ENCODE measurements at places on chromosomes 3 and 15.

DNA sequence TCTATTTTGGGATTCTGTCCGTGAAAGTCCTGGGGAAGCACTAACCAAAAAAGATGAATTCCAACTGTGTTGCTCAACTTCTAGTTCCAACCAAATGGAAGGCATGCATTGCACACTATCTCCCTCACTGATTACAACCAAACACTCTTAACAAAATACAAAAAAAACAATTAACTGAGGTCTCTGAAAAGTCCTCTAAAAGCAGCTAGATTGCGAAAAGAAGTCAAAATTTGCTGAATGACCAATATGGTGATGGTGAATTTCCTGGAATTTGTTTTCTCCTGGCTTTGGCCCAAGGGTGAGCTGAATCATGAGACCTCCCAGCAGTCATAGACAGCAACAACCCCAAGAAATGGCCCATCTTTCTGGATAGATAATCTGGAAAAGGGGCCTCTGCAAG is 28.3 kb downstream of the CYP19A1 start:
- no peak for DNase-seq

DNA sequence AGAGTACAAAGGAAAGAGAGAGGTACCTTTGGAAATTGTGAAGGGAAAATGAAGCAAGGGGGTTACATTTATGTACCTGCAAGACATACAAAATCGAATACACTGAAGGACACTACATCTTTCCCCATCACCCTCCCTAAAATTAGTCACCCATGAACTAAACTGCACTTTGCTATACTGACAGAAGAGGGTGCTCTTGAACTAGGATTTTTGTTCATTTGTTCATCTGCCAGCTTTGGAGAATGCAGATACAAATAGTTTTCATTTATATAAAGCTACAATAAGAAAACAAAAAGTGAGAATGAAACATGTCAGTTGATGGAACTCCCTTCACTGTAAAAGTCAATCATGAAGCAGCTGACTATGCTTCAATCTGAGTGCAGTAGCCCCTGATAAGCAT is 55.7 kb downstream of the PCCB start:
- no peak for DNase-seq

DNA sequence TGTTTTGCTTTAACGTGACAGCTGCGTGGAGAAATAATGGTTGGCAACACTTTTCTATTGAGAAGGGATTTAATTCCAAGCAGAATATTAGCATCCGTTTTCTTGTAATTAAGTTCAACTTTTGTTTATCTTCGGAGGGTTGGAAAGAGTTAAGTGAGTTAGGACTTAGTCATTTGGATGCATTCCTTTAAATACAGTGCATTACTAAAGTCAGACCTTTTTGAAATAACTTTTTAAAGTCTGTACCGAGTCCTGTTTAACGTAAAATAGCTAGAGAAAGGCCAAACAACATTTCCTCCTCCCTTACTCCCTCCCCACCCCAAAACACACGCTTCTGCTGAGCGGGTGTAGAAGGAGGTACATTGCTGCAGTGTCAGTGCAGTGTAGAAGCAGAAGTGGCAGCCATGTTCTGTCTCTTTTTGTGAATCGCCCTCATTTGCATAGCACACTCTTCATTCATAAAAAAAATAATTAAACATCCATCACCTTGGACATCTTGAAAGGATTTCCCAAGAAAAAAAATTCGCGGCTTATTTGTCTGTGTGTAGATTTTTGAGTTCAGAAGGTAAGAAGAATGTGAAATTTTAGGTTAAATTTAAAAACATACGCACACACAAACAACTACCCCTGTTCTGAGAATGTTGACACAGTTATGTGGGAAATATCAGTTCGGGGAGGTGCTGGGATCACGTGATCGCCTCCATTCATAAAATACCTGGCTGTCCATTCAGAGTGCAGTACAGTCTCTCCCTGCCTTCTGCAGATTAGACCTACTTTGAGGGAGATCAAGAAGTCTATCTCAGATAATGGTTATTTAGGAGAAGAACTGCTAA is 1.6 kb downstream of the SPRED1 start:
- DNase-seq = no peak

DNA sequence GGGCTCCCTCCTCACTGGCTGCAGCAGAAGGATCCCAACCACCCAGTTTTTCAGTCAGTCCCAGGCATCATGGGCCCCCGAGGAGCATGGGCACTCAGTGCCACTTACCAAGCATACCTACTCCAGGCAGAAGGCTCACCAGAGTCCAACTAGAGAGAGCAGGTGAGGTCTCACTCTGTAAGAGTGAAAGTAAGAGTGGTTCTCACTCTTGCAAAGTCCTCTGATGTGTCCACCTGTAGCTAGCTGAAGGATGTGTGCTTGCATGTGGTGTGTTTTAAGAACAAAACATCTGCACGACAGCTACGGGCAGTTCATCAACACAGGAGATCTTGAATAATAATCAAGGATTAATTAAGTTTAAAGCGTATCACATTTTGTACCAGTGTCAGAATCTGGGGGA is 49.7 kb downstream of the CCK start:
- DNase-seq = no peak

Measured in stimulated activated CD4-positive, alpha-beta T cell treated with anti-CD3 and anti-CD28 coated beads, Interleukin-15, amount 100 ng/mL, for 1 hour (primary cell).